ENCODE measurements at places on chromosomes 2 and 18. TPM values are rescaled to one million over a fixed set of nuclear protein-coding genes. Genes with fewer than 3 reads are reported as not detected.

Gene ABCA12
- not detected for total RNA-seq

Gene DCAF17
- 15.6 TPM for total RNA-seq

Gene COQ10B
- total RNA-seq = 24.3 TPM

Gene POTEI
- 0.24 TPM for total RNA-seq

Gene RAB6D
- total RNA-seq = not detected

Gene SERPINB10
- not detected for total RNA-seq

Gene KIF3C
- total RNA-seq = 6.0 TPM

Gene ST8SIA5
- not detected for total RNA-seq

Gene PNO1
- total RNA-seq = 10.5 TPM

Gene INHBB
- total RNA-seq = 5.2 TPM

Gene KCNIP3
- total RNA-seq = 2.6 TPM

Gene RNF152
- 13.4 TPM for total RNA-seq
